ENCODE measurements at places on chromosomes 11 and 22. TPM values are rescaled to one million over a fixed set of nuclear protein-coding genes. Genes with fewer than 3 reads are reported as not detected.

The CECR2 gene
- not detected for total RNA-seq

The OR56A3 gene
- total RNA-seq = not detected

The PKNOX2 gene
- total RNA-seq = 0.51 TPM

GRCh38 chr22:25555586-25555985, 8.9 kb upstream of the GRK3 start:
- peaks cover 15% of the 10 kb centered on the region for H3K27me3 ChIP-seq
- H3K27ac ChIP-seq = no peak overlapping the region
- no peaks in the 10 kb centered on the region for H3K4me1 ChIP-seq
- no peak for DNase-seq
- H3K4me3 ChIP-seq = no peak overlapping the region

DNA sequence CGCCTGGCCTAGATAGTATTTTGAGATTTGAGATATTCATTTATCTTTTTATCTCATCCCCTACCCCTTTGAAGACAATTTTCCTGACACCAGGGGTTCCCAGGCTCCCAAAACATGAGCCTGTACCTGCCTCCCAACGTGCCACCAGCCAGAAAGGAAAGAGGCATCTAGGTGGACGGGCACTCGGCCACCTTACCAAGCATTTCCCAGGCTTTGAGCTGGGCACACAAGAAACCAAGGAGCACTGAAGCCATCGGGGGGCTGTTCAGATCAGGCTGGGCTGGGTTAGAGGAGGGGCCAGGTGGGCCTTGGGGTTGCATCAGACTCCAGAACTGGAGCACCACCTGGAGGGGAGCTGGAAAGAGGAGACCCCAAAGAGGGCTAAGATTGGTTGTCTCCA, 28.5 kb upstream of the BAIAP2L2 start:
- no peaks in the 10 kb centered on the region for H3K27me3 ChIP-seq
- no peaks in the 10 kb centered on the region for H3K36me3 ChIP-seq
- H3K27ac ChIP-seq = no peak overlapping the region
- H3K4me1 ChIP-seq = peaks cover 11% of the 10 kb centered on the region
- H3K4me3 ChIP-seq = no peak overlapping the region
- no peak for DNase-seq

GRCh38 chr11:7690648-7691047, 15.6 kb downstream of the OVCH2 start:
- no peak overlapping the region for H3K4me3 ChIP-seq
- peak; percentile 58 for DNase-seq
- H3K27ac ChIP-seq = no peak overlapping the region
- H3K36me3 ChIP-seq = no peaks in the 10 kb centered on the region

Data from GM23248 (cell line).